Esophagus squamous epithelium (tissue), 5 donors: ENCODE measurements at places on chromosomes 16 and 17.

GRCh38 chr17:73516431-73516830 lies 127.8 kb downstream of the SDK2 start:
- no peak for DNase-seq

- no peak for DNase-seq
Observed at GRCh38 chr17:2844416-2844815, 48.2 kb downstream of the RAP1GAP2 start.

- no peak for DNase-seq
Observed at GRCh38 chr16:63481060-63481459, 1444.8 kb upstream of the CDH8 start.

- DNase-seq = no peak
Observed at GRCh38 chr16:85614338-85615013, 1.4 kb downstream of the GSE1 start.

- DNase-seq = no peak
Observed at GRCh38 chr17:63939884-63940283, 7.8 kb upstream of the CD79B start.

DNA sequence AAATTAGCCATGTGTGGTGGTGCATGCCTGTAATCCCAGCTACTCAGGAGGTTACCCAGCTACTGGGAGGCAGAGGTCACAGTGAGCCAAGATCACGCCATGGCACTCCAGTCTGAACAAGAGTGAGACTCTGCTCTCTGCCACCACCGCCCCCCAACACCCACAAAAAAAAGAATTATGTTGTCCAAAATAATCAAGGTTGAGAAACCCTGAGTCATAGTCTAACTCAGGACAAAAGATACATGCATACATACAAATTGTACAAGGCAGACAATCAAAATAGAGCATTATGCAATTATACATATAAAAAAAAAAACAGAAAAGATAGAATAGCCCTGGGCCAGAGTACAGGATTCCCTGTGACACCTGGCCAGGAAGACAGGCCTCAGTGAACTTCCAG lies 6.6 kb upstream of the KPNB1 start:
- no peak for DNase-seq
